H1 (cell line): ENCODE measurements at places on chromosomes 2 and 18. TPM values are rescaled to one million over a fixed set of nuclear protein-coding genes. Genes with fewer than 3 reads are reported as not detected.

MRO gene
- 0.67 and 1.0 TPM in 2 replicates for total RNA-seq

TEX44 gene
- total RNA-seq: not detected in 2 replicates

CLEC4F gene
- not detected in 2 replicates for total RNA-seq

DIPK1C gene
- not detected in 2 replicates for total RNA-seq
